ENCODE measurements at places on chromosomes 6 and 20.

GRCh38 chr6:109050012-109050411 lies 44.6 kb downstream of the SESN1 start:
- no peak for DNase-seq

DNA sequence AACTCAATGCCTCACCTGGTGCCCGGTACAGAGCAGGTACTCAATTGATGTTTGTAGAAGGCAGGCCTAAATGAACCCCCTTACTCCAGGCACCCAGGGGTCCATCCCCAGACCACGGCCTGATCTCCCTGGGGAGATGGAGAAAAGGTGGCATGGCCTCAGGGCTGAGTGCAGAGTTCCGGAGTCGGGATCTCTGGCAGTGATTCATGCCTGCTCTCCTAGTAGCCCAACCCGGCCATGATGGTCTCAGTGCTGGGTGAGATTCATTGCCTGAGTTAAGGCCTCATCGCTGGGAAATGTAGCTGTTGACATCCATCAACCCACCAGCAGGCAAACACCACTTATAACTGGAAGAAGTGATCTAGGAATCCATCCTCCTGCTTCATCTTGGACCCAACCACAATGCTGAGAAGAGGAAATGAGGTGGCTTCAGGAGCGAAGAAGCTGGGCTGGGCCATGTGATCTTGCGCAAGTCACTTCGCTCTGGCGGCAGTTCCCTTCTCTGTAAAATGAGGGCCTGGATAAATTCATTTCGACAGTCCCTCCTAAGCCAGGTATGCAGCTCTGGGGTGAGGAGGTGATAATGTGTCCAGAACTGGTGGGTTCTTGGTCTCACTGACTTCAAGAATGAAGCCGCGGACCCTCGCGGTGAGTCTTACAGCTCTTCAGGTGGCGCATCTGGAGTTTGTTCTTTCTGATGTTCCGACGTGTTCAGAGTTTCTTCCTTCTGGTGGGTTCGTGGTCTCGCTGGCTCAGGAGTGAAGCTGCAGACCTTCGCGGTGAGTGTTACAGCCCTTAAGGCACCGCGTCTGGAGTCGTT lies 24.7 kb downstream of the ETV7 start:
- no peak for DNase-seq

DNA sequence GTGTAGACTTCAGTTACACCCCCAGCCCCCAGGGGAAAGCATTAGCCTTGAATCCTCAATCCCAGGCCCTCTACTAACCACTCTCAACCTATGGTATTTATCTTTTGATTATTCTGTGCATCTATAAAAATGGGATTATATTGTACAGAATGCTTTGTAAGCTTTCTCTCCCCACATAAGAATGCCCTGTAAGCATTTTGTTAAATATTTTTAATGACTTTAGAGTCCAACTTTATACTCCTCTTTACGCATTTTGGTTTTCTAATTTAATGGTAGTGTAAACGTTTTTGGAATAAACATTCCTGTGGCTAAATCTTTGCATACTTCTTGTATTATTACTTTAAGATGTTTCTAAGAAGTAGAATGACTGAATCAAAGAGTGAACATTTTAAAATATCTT lies 35.4 kb downstream of the FBXO9 start:
- DNase-seq, result no peak

- no peak for DNase-seq
Measured at GRCh38 chr6:41545247-41545702, 906 bp upstream of the FOXP4 start.

DNA sequence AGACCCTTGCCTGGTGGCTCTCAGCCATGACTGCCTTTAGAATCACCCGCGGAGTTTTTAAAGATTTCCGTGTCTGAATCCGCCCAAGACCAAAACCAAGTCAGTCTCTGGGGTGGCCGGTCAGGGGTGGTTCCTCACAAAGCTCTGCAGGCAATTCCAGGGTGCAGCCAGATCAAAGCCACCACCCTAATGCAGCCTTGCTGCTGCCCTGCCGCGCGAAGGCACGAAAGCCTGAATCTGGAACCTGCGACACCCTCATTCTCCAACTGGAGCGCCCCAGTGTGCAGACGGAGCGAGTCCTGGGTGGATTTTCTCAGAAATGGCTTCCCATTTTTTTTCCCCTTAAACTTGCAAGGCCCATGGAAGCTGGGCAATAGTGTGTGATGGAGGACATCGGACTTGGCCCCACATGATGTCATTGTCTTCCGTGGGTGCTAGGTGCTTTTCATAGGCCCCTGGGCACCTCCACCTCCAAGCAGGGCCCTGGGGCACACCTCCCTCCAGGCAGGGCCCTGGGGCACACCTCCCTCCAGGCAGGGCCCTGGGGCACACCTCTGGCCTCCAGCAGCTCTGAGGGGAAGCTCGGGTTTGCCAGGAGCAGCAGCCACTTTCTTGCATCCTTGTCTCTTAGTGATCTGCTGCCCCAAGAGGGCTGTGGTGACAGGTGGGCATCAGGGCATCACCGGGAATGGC lies 343.1 kb downstream of the ZFAND3 start:
- DNase-seq, result no peak

DNA sequence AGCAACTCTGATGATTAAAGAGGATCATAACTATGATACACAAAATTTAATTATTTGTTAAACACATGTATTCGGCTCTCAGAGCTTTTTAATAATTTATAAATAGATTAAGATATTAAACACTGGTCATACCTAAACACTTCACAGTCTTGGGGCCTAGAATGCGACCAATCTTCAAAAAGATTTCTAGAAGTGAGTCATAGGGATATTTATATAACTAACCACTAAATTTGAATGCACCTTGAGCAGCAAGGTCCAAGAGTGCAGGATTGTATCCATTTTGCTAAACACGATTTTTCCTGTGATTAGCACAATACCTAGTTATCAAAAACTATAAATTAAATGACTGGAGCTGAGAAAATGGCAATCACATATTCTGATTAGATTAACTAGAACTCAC lies 709.3 kb downstream of the EPHA7 start:
- DNase-seq, result no peak

DNA sequence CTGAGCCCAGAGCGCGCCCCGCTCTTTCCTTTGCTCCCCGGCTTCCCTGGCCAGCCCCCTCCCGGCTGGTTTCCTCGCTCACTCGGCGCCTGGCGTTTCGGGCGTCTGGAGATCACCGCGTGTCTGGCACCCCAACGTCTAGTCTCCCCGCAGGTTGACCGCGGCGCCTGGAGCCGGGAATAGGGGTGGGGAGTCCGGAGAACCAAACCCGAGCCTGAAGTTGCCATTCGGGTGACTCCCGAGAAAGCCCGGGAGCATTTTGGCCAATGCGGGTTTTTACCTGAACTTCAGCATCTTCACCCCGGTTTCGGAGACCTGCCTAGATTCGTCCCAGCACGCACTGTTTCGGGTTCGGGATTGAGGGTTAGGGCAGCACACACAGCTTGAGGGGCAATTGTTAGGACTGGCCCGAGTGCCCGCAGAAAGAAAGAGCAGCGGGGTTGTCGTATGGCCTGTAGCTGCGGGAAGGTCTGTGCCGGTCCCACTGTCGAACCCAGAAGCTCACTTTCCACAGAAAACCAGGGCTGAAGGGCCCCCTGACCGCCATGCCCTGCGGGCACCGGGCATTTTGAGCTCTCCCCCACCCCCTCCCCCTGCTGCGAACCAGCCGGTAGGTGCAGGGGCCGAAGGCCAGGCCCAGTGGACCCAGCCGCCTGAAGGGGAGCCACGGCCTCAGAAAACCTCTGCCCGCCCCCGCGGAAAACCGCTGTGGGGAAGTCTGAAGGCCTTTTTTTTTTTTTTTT lies 2.1 kb downstream of the FOXP4 start:
- DNase-seq, result peak; percentile 27

DNA sequence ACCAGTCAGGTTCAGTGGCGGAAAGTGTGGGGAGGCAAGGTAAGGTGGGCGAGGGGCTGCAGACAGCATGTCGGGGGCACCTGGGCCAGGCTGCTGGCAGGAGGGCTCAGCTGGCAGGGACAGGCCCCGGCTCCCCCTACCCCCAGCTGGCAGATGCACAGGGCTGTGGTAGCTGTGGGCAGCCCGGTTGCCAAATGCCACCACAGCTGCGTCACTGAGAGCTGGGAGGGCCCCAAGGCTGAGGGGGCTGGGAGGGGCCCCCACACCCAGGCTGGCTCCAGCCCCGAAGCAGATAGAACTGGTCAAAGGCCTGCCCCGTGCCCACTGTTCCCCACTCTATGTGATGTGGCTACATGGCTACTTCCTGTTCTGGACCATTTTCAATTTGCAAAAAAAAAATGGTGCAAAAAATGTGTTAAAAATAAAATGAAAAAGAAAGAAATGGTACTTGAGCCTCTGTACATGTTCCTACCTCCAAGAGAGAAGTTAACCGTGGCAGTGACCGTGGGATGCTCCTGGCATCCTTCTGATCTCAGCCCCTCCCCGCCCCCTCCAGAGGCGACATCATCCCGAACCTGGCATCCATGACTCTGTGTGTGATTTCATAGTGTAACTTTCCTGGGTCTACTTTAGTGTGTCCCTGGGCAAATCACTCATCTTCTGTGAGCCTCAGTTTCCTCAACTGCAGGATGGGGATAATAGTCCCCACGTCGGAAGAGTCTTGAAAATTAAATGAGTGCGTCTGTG lies 64.4 kb downstream of the UBE2V1 start:
- DNase-seq, result peak; percentile 33

DNA sequence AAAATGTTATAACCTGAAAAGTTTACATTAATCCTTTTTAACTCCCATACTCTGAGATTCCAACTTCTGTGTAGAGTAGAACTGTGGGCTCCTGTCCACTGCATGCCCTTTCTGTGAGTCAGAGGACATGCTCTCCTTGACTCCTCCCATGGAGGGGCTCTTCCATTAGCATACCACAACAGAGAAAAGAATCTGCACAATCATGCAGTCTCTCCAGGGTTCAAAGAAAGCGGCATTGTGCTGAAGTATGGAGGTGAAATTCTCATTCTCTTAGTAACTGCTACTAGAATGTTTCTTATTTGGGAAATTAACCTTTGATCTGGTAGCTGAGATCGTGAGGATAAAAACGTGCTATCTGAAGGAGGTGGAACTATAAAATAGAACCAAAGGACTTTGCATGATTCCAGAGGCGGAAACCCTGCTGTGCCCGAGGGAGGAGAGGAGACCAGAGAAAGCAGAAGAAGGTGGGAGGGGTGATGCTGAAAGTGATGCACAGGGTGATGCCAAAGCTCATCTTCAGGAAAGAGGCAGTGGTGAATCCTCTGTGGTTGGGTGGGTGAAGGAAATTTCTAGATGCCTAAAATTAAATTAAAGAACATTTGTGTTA lies 202.2 kb upstream of the PCSK2 start:
- DNase-seq, result no peak

DNA sequence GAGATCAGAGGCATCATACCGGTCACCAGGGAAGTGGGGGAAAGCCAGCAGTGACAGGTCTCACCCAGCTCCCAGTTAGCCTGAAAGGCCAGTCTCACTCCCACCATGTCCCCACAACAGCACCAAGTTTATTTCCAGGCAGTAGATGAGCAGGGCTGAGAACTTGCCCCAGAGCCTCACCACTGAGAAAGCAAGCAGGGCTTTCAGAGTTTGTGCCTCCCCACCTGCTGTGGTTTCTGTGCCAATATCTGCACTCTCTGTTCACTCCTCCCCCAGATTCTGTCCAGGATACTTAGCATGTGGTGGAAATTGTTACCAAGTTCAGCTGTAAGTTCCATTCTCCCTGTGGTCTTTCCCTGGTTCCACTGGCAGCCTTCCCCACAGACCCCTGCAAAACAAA lies 255.0 kb upstream of the HTR1E start:
- DNase-seq, result no peak

- DNase-seq, result no peak
Measured at GRCh38 chr6:142374965-142375733, 73.3 kb downstream of the ADGRG6 start.

DNA sequence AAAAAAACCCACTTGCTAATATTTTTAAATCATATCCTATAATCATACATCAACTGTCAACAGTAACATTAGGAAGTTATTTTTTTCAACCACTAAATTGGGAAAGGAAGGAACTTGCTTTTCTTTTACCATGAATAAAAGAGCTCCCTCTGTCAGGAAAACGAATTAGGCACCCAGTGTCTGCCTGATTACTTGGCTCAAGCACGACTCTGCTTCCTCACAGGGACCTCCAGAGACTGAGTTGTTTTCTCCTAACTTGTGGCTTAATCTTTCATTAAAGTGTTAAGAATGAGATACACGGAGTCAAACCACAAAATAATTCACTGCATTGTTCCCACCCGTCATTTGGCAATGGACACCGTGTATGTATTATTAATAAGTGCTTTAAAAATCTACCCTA lies 1405.1 kb upstream of the EYS start:
- no peak for DNase-seq

DNA sequence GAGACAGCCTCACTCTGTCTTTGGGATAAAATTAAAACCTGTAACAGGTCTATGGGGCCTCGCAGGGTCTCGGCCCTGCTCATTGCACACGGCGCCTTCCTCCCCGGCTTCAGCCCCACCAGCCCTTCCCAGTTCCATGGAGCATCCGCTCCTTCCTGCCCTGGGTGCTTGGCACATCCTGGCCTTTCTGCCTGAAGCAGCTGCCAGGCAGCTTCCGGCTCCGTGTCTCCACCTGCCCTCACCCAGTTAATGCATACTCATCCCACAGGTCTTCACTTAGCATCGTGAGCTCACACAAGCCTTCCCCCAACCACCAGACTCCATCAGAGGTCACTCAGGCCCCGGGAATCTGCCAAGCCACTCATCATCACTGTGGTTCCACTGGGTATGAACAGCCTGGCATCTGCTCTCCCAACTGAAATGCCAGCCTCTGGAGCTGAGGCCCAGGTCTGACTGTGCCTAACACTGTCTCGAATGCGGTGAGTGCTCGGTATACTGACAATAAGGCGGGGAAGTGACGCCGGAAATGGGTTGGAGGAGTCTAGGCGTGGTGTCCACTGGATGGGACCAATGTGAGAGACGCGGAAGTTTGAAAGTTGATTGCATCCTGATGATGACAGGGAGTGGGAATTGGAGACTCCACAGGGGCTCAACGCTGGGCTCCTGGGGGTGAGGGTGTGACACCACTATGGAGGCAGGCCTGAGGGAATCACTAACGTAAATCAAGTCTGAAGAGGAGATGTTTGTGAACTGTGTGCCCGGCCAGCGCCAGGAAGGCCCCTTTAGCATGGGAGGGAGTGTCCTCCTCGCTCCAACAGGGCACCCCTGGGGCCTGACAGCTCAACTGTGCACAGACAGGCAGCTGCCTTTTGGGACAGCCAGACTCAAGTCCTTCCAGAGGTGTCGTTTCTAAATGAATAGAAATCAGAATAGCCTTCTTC lies 245.8 kb downstream of the TTLL2 start:
- DNase-seq, result no peak
